ENCODE measurements at places on chromosomes 7 and 10. TPM values are rescaled to one million over a fixed set of nuclear protein-coding genes. Genes with fewer than 3 reads are reported as not detected.

The RAB18 gene
- 119 TPM for total RNA-seq

The NAT16 gene
- not detected for total RNA-seq

The PDE6C gene
- not detected for total RNA-seq

The ARPC1A gene
- total RNA-seq: 133 TPM

The THNSL1 gene
- 6.8 TPM for total RNA-seq

The AKR1C2 gene
- total RNA-seq: 25.5 TPM

The CASTOR2 gene
- 36.2 TPM for total RNA-seq

DNA sequence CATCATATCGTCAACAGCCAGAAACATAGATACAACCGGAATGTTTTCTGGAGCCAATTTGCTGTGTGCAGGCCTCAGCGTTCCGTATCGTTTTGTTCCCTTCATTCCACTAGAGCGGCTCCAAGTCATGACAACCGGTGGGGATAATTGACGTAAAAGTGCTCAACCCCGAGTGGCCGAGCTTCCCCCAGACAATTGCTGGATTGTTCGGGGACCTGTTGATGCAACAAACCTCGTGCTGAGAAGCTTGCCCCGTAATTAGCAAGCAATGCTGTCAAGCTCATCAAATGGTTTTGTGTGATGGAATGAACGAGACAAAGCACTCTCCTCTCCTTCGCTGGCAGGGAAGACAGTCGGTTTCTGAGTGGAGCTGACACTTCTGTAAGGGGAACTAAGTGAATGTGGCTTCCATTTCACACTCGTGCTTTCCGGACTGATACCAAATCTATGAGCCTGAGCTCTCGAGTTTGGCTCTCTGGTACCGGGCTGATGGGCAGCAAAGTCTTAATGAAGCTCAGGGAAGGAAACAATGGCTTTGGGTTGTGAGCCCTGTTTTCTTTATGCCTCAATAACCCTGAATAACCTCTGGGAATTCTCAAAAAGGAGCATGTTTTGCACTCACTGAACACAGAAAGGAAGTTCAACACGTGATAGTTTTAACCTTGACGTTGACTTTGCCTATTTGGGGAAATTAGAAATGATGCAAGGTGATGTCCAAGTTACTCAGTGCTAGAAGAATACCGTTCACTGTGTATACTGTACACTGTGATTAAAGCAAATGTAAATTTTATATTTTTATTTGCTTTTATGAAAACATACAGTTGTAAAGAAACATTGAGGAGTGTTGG, 220.5 kb downstream of the BAMBI start:
- DNase-seq: peak; percentile 64

GRCh38 chr10:802506-802905, 113.0 kb upstream of the DIP2C start:
- no peak for DNase-seq

DNA sequence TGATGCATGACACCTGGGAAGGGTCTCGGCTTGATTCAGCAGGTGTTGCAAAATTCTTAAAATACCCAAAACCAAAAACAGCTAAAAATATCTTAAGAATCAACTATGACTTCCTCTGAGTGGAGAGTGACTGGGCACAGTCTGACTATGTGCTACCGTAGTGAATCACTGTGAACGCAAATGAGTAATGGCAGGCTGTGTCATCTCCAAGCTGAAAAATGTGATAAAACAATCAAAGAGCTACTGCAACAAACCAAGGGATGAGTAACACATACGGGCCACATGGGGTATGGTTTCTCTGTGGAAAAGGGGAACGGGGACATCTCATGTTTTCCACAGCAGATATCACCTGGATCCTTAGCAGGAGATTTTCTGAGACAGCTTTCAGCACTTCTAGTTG, 127.5 kb downstream of the ABCA13 start:
- no peak for DNase-seq

GRCh38 chr10:95315509-95315908, 24.7 kb upstream of the PDLIM1 start:
- no peak for DNase-seq

DNA sequence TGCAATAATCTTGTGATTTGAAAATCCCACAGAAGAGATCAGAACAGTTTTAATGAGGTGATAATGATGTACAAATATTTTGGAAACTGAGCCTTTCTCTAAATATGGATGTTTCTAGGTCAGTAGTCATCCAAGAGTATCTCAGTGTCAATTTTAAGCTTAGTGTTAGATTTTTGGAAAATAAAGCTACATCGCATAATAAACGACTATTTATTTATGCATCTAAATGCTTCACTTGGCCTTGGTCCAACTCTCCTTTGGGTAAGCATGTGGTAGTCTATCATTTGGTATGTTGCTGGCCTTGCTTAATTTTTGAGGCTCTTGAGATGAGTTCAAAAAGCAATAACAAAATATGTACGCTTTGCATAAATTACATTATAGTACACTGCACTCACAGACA, 5.4 kb upstream of the PPP1R9A start:
- DNase-seq: no peak

- DNase-seq: peak; percentile 59
These were observed 17.2 kb upstream of the TPST1 start for GRCh38 chr7:66187905-66188304.

DNA sequence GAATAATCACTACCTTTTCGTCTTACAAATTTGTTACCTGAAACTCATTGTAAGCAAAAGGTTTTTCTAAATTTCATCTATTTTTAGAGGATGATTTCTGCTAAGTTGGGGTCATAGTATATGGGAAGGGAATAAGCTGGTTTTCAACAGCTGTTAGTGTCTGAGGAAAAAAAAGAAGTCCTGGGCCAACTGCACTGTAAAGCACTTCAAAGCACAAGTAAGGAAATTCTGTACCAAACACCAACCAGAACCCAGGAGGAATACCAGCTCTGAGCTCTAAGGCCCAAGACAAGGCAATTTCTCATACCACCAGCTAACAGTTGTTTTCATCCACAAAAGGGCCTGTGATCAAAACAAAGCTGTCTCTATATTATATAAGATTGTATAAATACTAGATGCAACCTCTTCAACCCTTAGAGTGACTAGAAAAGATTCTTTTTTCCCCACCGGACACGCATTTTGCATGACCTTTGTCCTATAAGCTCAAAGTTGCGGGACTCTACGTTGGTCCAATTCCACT, 6.1 kb upstream of the MEOX2 start:
- DNase-seq: no peak

DNA sequence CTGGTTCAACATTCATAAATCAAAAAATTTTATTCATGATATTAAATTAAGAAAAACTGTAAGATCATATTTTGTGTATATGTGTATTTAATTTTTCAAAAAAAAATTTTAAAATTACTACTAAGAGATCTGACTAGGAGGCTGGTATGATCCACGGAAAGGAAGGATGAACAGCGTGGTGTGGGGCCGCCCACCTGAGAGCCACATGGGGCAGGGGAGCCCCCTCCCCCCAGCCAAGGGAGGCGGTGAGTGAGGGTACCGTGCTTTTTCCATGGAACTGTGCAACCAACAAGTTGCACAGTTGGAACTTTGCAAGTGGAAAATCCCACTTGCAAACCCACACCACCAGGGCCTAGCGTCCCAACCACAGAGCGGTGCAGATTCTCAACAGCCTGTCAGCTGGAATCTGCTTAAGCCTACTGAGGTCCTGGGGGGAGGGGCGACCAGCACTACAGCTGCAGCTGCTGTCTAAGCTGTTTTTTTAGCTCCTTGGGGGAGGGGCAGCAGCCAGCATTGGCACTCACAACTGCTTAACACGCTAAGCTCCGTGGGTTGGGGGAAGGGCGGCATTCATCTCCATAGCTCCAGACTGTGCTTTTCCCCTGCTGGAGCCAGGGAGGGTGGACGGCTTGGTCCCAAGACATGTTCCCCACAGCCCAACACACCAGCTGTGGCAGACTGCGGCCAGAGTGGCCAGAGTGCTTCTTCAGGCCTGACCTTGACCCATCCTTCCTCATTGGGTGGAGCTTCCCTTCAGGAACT, 94.2 kb upstream of the IGFBP3 start:
- peak; percentile 79 for DNase-seq

DNA sequence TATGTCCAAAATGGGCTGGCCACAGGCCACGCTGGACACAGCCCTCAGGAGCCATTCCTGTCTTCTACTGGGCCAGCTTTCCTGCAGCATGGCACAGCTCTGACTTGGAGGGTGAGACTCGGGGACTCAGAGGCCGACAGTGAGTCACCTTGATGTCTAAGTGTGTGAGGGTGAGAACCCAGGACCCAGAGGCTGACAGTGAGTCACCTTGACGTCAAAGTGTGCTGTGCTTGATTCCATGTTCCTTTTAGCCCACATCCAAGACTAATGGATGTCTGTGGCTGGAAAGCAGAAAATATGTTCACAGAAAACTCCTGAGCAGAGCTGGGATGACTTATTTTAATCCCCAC, 6.0 kb upstream of the FAM170B start:
- DNase-seq: no peak

- DNase-seq: no peak
These were observed 218.8 kb upstream of the TMEM229A start for GRCh38 chr7:124251636-124252035.

DNA sequence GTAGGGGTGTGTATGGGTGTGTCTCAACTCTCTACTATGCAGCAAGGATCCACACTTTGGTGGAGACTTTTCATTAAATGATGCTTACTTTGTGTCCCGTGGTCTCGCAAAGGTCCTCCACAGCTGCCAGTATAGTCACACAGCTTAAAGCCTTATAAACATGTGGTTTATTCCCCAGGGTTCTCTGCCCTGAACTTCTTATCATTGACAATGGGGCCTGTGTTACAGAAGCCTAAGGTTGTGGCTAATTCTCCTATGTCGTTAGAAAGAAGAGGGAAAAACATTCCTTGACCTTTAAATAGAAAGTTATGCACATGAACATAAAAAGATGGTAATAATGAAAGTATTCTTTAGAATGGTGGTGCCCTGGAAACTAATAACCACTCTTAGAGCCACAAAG, 201.4 kb downstream of the INHBA start:
- no peak for DNase-seq

DNA sequence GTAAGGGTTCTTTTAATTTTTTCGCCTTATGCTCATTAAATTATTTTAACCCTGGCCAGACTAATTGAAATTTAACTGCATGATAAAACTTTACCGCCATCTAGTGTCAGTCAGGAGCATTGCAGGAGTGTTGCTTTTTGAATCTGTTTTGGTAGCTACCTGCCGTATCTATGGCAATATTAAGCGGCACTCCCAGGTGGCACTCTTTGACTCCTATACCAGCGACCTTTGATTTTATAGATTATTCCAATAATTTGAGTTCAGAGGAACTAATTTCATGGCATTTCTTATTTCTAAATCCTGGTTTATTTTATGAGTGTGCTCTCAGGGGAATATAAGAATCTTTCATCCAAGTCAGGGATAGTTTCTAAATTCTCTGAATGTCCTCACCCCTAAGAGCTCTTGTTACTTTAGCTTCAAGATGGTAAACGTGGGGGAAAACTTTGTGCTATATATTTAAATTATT, 198.9 kb downstream of the REEP3 start:
- no peak for DNase-seq

- no peak for DNase-seq
These were observed 62.4 kb upstream of the CDCA7L start for GRCh38 chr7:22008087-22008486.

DNA sequence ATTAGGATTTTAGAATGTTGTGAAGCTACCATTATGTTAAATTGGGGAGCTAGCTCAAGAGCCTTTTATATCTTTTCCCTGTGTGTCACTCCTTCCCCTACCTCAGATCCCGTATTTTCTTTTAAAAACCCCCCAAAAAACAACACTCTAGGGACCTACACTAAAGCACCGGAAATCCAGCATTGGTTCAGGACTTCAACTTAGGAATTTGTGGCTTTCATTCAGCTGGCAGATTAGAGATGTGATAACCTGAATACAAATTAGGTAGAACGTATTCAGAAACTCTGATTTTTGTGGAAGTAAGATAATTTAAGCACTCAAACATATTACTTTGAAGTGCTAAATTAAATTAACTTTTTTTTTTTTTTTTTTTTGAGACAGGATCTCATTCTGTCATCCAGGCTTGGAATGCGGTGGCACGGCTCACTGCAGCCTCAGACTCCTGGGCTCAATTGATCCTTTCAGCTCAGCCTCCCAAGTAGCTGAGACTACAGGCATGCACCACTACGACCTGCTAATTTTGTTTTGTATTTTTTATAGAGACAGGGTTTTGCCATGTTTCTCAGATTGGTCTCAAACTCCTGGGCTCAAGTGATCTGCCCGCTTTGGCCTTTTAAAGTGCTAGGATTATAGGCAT, 6.8 kb downstream of the TBC1D12 start:
- no peak for DNase-seq

GRCh38 chr7:83178066-83178465, 15.4 kb upstream of the PCLO start:
- no peak for DNase-seq

DNA sequence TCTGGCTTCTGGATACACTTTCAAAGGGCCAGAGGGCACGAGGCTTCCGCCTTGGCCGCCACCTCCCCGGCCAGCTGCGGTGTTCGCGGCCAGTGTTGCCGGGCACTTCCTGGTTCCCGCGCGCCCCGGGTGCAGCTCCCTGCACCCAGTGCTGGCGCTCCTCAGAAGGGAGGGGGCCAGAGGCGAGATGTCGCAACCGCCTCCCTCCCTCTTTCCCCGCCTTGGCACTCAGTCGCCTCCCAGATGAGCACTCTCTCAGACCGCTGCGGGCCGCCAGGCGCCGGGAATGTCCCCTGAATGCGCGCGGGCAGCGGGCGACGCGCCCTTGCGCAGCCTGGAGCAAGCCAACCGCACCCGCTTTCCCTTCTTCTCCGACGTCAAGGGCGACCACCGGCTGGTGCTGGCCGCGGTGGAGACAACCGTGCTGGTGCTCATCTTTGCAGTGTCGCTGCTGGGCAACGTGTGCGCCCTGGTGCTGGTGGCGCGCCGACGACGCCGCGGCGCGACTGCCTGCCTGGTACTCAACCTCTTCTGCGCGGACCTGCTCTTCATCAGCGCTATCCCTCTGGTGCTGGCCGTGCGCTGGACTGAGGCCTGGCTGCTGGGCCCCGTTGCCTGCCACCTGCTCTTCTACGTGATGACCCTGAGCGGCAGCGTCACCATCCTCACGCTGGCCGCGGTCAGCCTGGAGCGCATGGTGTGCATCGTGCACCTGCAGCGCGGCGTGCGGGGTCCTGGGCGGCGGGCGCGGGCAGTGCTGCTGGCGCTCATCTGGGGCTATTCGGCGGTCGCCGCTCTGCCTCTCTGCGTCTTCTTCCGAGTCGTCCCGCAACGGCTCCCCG, at the start of gene FFAR4:
Gene FFAR4 (plus strand): TSS at position 231 of the 842 bp plus-strand sequence. CDS start 56 bp downstream, at position 287.
- DNase-seq: peak; percentile 78

- DNase-seq: no peak
These were observed 13.6 kb downstream of the TBATA start for GRCh38 chr10:70771311-70772194.

DNA sequence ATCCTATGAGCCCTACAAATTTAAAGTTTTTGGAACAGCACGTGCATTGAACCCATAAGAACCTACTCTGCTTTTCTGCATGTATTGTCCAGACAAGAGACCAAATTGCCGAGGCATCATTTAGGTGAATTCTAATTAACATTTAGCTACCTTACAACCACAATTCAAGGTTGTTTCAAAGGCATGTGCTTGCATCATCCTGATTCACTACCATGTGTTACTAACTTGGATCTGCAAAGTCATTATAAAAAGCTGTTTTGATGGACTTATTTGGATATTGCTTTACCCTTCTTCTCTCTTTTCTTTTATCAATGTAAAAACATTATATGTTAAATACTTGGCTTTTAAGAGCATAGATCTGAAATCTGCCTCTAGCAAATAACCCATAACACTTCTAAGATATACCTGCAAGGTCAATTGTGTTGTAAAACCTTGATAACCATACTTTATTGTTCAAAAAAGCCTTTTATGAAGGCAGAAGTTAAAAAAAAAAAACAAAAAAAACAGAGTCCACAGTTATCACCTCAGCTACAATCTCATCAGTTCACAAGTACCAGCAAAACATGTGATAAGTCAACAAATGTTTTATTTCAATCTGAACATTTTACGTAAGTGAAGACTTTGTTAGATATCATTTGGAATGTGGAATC, 51.9 kb downstream of the CFTR start:
- no peak for DNase-seq

All from Right ventricle myocardium superior (tissue), 1 donor.